ENCODE measurements at places on chromosomes 3 and 15. TPM values are rescaled to one million over a fixed set of nuclear protein-coding genes. Genes with fewer than 3 reads are reported as not detected.

GOLGA8N gene
- 17.8 TPM for total RNA-seq

SSUH2 gene
- total RNA-seq, result not detected

GASK1A gene
- total RNA-seq, result 7.0 TPM

GRCh38 chr15:77354063-77354462 lies 65.8 kb downstream of the PEAK1 start:
- H3K27me3 ChIP-seq, result no peaks in the 10 kb centered on the region
- H3K4me1 ChIP-seq, result no peaks in the 10 kb centered on the region
- H3K27ac ChIP-seq, result no peak overlapping the region
- H3K36me3 ChIP-seq, result no peaks in the 10 kb centered on the region
- no peak overlapping the region for H3K4me3 ChIP-seq

GRCh38 chr3:143001034-143001368 lies 369 bp upstream of the U2SURP start:
- H3K27me3 ChIP-seq, result no peaks in the 10 kb centered on the region
- peak overlapping the region; percentile 95 for H3K27ac ChIP-seq
- peak overlapping the region; percentile 100 for H3K4me3 ChIP-seq

DNA sequence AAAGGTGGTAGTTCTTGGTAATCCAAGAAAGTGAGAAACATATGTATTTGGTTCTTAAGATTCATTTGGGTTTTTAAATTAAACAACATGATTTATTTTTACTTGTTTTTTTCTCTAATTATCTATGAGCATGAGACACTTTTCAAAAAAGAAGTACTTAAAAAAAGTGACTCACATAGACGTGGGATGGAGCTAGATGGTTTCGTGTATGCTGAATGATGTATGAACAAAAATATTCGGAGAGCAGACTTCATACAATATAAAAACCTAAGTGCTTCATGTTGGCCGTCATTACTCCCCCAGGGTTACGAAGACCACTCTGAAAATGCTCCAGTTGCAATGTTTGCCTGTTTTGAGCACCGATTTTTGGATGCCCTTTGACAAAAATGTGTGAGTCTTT lies 90.9 kb downstream of the RORA start:
- H3K27me3 ChIP-seq, result no peaks in the 10 kb centered on the region
- no peak overlapping the region for H3K4me3 ChIP-seq
- H3K27ac ChIP-seq, result no peak overlapping the region
- H3K4me1 ChIP-seq, result no peaks in the 10 kb centered on the region
- no peaks in the 10 kb centered on the region for H3K36me3 ChIP-seq

DNA sequence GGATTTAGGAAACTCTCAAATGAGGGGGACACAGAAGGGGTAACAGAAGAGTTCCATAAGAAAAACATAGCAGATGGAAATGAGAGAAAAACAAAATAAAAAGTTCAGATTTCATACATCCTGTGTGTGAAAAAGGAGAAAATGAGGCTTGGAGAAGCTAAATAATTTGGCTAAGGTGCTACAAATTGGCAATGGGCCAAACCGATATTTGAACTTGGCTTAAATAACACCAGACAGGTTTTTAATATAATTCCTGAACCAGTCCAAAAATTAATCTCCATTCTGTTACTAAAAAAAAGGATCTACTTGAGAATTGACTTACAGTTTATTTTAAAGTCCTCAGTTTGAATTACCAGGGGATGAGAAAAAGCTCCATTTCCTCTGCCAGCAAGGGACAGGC lies 342.9 kb upstream of the DPH6 start:
- no peak overlapping the region for H3K27ac ChIP-seq
- H3K27me3 ChIP-seq, result no peaks in the 10 kb centered on the region
- no peak overlapping the region for H3K4me3 ChIP-seq
- no peaks in the 10 kb centered on the region for H3K4me1 ChIP-seq

DNA sequence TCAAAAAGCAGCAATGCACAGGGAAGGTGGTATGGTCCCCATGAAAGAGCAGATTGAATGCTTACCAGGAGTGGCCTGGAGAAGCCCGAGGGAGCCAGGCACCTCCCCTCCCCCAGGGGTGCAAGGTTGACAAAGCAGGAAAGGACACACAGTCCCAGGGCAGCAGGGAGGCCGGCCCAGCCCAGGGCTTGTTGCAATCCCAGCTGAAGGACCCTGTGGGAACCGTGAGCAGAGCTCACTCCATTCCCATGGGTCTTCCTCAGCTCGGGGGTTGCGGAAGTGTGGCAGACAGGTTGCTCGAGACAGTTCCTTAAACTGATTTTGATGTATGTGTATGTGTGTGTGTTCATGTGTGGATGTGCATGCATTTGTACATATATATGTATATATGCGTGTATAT lies 15.8 kb downstream of the UROC1 start:
- no peak overlapping the region for H3K27ac ChIP-seq
- H3K36me3 ChIP-seq, result no peaks in the 10 kb centered on the region
- no peak overlapping the region for H3K4me3 ChIP-seq
- DNase-seq, result no peak
- H3K27me3 ChIP-seq, result peaks cover 15% of the 10 kb centered on the region

DNA sequence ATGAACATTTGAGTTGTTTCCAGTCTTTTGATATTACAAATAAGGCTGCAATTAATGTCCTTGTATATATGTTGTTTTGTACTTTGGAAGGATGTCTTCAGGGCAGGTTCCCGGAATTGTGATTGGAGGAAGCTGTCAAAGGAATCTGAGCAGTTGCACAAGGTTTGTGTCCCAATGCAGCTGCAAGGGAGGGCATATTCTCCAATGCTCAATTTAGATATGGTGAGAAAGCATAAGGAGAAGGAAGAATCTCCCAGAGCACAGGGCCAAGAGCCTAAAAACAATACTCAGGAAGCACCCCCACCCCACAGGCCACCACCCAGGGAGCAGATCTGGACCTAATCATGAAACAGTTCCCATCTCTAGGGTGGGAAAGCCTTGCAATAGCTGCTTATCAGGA lies 228.0 kb upstream of the LRRFIP2 start:
- no peaks in the 10 kb centered on the region for H3K27me3 ChIP-seq
- peaks cover 31% of the 10 kb centered on the region for H3K36me3 ChIP-seq
- no peaks in the 10 kb centered on the region for H3K4me1 ChIP-seq
- H3K27ac ChIP-seq, result no peak overlapping the region
- no peak overlapping the region for H3K4me3 ChIP-seq
- DNase-seq, result no peak

DNA sequence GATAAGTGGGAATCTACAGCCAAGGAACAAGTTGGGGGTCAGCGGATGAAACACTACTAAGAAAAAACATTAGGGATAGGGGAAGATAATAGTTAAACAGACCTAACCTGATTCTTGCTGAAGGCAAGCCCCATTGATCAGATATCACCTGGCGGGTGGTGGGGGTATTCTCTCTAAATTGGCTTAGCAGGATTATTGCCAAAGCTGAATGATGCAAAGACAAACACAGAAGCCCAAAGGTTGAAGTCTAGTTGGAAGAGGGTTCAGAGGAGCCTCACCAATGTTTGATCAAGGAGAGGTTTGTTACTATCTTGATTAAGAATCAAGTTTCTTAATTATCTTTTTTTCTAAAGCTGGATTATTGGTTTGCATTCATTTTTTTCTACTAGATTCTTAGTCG lies 371.9 kb upstream of the CNTN4 start:
- H3K27ac ChIP-seq, result no peak overlapping the region
- no peaks in the 10 kb centered on the region for H3K4me1 ChIP-seq
- H3K36me3 ChIP-seq, result no peaks in the 10 kb centered on the region
- DNase-seq, result no peak

- H3K36me3 ChIP-seq, result peaks cover 40% of the 10 kb centered on the region
- no peaks in the 10 kb centered on the region for H3K27me3 ChIP-seq
- peaks cover 22% of the 10 kb centered on the region for H3K4me1 ChIP-seq
- H3K27ac ChIP-seq, result no peak overlapping the region
These were observed 25.3 kb downstream of the UBXN7 start for GRCh38 chr3:196406811-196407470.
